ENCODE measurements at places on chromosomes 7 and 10.

DNA sequence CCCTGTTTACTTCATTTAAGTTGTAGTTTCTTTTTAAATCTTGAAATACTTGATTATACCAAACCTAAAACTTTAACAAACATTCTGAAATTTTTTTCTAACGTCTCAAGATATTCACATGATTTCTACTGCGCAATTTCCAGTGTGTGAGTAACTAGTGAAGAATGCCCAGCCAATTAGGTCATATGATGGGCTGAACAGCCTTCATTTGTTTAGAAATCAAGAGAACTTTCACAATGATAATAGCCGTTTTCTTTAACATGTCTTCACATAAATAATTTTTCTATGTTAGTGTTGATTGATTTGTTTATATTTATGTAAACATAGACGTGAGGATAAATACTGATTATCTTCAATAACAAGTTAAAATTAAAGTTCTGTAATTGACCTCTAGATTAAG, 21.8 kb downstream of the STAM start:
- DNase-seq, result peak; percentile 52

DNA sequence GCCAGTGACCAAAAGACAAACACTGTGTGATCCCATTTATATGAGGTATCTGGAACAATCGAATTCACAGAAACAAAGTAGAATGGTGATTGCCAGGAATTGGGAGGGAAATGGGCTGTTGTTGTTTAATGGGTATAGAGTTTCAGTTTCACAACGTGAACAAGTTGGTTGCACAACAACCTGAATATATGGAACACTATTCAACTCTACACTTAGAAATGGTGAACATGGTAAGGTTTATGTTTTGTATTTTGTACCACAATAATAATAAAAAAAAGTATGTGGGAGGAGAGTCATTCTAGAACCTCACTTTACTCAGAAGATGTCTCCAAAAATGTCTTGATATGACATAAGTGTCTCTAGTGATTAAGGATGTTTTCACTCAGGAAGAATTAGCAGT, 85.2 kb upstream of the SGCE start:
- no peak for DNase-seq

GRCh38 chr7:158396301-158396905, 191.2 kb downstream of the PTPRN2 start:
- DNase-seq, result no peak

DNA sequence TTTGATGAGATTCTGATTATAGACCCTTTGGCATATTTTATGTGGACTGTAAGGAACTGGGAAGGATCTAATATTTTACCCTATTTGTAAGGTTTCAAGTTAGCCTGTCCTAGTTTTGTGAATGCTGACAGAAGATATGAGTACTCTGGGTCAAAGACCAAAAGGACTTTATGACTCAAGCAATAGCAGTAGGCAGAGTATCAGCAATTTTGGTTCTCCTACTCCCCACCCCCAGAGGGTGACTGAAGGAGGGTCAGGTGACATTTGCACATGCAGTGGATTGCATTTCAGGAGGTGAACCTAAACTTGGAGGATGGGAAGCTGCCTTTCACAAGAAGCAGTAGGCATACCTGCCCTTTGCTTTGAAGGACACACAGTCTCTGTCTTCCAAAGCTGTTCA, 84.0 kb upstream of the KLF6 start:
- DNase-seq, result no peak

- DNase-seq, result no peak
These were observed 130.5 kb downstream of the CDK14 start for GRCh38 chr7:90726623-90727022.

GRCh38 chr10:28295336-28295735, 7.5 kb downstream of the MPP7 start:
- no peak for DNase-seq

DNA sequence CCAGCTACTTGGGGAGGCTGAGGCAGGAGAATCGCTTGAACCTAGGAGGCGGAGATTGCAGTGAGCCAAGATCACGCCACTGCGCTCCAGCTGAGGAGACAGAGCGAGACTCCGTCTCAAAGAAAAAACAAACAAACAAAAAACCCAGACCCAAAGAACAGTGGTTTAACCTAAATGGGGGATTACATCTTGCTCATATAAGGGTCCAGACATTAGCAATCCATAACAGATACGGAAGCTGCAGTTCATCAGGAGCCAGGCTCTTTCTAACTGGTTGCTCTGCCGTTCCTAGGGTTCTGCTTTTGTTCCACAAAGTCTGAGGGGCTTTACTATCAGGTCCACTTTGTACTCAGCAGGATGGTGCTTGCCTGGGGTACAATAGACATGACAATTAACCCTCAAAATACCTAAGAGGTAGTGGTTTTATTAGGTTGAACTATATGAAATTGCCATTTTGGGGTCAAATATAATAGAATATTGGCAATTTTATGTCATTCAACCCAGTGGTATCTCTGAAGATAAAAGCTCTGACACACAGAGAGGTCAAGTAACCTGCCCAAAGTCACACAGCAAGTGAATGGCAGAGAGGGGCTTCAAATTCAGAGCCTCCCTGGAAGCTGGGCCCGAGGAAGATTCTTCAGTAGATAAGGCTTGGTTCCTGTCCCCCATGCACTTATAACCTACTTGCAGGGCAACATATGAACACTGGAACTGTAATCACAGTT, 21.3 kb downstream of the NYAP1 start:
- DNase-seq, result no peak

- peak; percentile 15 for DNase-seq
These were observed 1409.1 kb upstream of the CELF2 start for GRCh38 chr10:9608602-9609001.

- DNase-seq, result no peak
These were observed 18.1 kb downstream of the MAPK8 start for GRCh38 chr10:48324580-48324979.

DNA sequence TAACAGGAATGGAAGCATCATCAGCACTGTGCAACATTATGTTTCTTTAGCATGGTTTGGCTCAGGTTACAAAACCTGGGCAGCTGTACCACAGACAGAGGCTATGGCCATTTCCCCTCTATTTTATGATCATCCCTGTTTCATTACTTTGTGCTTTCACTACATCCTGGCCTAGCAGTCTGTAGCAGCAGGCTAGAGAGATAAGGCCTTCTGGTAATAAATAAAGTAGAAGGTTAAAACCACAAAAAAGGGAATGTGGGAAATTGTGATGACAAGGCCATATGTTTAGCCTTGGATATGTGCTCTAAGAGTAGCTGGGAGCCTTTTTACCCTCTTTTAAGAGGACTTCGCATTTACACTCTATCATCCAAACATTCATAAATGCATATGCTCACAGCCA, 266.2 kb upstream of the PHF14 start:
- DNase-seq, result no peak

GRCh38 chr10:110160081-110160480, 47.3 kb upstream of the MXI1 start:
- no peak for DNase-seq

DNA sequence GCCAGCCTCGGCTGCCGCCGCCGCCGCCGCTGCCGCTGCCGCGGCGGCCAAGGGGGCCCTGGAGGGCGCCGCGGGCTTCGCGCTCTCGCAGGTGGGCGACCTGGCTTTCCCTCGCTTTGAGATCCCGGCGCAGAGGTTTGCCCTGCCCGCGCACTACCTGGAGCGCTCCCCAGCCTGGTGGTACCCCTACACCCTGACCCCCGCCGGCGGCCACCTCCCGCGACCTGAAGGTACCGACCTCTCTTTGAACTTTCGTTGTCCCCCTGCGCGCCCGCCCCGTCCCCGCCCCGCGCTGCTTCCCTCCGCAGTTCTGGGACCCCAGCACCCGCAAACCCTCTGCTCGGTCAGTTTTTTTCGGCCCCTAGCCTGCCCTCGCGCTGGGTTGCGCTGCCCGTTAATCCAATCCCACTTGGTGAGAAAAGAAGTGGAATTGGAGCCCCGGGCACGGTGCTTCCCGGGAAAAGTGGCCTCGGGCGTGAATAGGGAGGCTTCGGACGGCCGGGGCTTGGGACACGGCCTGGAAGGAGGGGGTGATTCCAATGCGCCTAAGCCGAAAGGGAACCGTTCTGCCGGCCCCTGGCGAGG, 543 bp downstream of the HMX3 start:
- DNase-seq, result no peak

- no peak for DNase-seq
These were observed 61.1 kb downstream of the RNF133 start for GRCh38 chr7:122637784-122638183.

DNA sequence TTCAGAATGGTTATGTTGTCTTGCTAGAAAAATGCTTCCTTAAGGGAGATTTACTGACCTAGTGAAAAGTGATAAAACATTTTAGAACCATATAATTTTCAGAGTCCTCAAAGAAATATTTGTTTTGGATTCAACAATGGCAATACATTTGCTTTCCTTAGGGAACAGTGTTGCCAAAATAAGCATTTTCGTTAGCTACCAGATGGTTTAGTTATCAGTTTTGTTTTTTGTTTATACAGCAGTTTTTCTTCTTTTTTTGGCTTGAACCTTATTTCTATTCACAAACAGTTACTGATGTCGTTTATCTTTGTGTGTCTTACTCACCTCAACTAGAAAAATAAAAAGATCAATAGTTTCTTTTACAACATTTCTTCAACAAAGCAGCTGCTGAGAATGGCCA, 48.6 kb downstream of the EXOC4 start:
- DNase-seq, result no peak

DNA sequence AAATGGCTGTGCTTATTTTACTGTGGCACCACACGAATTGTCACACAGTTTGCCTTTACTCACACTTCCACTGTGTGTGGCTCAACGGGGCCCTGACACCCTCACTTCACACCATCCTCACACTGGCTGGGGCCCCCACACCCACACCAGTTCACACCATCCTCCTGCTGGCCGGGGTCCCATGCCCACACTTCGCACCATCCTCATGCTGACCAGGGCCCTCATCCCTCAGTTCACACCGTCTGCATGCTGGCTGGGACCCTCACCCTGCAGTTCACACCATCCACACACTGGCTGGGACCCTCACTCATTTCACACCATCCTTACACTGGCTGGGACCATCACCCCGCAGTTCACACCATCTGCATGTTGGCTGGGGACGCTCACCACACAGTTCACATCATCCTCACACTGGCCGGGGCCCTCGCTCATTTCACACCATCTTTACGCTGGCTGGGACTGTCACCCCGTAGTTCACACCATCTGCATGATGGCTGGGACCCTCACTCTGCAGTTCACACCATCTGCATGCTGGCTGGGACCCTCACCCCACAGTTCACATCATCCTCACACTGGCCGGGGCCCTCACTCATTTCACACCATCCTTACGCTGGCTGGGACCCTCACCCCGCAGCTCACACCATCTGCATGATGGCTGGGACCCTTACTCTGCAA, 36.0 kb downstream of the BRI3 start:
- DNase-seq, result no peak

- DNase-seq, result no peak
These were observed 2.8 kb downstream of the CALML3 start for GRCh38 chr10:5527332-5528200.

DNA sequence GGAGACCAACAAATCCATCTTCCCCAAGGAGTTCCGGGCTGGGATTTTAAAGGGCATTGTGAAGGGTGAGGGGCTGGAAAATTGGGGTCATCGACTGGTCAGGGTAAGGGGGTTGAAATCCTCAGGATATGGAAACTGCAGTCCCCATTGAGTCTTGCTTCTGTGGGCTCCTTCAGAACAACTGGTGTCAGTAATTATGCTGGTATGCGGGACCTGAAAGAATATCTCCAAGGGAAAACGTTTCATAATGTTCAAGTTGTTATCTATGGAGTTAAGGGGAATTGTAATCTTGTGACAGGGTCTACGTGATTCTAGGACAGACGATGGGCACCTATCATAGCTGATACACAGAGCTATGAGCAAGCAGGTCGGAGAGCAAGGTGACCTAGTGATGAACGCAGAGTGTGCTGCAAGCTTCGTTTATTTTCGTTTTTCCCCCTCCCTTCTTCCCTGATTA, 494 bp upstream of the RHBDD2 start:
- no peak for DNase-seq

DNA sequence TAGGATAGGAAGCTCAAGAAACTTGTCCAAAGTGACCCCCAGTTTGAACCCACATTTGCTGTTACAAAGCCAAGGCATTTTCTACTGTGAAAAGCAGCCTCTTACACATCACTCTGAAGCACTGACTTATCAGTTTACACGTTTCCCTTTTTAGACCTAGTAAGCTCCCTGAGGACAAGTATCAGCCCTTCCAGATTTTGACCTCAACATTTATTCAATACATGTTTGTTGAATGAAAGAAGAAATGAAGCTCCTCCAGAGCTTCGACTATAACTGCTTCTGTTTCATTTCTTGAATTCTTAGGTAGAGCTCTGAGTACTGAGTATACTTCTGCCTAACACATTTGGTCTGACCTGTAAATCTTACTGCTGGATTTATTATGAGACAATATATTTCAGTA, 2.7 kb downstream of the WASL start:
- no peak for DNase-seq

DNA sequence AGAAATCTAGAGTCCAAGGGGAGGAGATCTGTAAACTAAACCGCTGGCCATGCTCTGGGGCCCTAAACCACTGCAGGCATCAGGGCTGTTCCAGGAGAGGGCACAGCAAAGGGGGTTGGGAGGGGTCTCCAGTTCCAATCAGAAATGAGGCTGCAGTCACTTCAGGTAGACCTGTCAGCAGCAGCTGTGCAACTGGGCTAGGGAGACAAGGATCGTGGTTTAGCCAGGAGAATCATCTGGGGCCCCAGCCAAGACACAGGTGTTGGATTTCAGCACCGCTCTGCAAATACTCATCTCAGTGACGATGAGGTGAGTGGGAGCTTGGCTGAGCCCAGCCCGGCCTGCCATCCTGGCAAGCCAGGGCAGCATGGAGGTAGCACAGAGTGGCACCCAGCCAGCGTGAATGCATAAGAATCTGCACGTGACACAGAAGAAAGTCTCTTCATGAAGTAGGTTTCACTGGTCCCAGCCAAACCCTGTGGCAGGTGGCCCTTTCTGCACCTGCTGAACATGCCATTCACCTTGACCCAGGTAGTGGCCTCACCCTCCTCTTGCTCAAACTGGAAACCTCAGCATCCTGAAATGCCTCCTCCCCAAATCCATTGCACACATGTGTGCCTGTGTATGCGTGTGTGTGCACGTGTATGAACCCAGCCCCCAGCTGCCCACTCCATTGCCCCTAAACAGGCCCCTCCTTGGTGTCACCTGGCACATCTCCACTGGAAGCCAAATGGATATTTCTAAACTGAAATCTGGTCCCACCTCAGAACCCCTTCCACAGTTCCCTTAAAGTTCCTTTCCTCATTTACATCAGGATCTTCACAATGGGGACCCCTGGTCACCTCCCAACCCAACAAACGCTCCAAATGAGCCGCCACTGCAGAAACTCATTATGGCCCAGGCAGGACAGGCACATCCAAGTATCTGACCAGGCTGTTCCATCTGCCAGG, 9.6 kb downstream of the GPRIN2 start:
- DNase-seq, result no peak

DNA sequence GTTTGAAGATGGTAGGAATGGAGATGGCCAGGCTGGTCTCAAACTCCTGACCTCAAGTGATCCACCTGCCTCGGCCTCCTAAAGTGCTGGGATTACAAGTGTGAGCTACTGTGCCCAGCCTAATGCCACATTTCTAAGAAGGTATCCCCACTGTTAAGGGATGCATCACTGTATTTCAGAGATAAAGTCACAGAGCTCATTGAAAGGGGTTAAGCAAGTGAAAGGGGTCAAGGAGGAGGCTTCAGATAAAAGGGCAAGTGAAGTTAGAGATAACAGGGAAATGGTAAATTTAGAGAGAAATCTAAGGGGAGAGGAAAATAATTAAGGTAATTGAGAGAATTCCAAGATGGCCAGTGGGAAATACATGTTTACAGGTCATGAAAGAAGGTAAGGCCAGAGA, 93.0 kb upstream of the SP4 start:
- no peak for DNase-seq

- peak; percentile 16 for DNase-seq
These were observed 188.8 kb downstream of the ZNF438 start for GRCh38 chr10:30842894-30843293.

- DNase-seq, result no peak
These were observed 423.5 kb upstream of the ZMIZ1 start for GRCh38 chr10:78645169-78645686.
